Stimulated activated CD4-positive, alpha-beta T cell treated with anti-CD3 and anti-CD28 coated beads, Interleukin-1b, Interleukin-23, amount 100 ng/mL, for 48 hours (primary cell): ENCODE measurements at places on chromosomes 6 and 20.

GRCh38 chr20:32577023-32577422 lies 8.1 kb downstream of the NOL4L start:
- no peak for DNase-seq

DNA sequence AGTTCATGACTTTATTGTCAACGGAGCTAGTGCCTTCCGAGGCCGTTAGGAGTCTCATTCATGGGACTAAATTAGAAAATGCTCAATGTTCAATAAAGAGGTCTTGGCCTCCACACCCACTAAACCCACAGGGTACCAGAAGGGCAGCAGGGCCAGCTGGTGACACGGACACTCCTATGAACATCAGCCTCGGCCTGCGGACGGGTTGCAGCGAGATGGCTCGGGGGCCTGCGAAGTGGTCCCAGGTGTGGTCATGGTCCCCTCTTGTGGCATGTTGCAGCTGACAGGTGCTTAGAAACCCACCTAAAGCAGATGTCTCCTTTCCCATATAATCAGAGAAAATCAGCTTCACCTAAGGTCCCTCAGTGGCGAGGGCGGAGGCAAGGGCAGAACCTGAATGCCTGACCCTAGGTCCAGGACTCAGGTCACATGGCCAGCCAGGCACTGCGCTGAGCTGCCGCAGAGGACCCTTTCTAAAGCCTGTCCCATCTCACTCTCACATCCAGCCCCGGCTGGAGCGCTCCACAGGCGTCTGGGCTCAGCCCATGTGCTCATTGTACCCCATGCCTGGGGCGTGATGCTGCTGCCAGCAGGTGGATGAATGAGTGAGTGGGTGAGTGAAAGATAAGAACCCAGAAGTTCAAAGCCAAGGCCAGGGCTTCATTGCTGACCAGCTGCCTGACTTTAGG lies 35.8 kb downstream of the NFATC2 start:
- no peak for DNase-seq

DNA sequence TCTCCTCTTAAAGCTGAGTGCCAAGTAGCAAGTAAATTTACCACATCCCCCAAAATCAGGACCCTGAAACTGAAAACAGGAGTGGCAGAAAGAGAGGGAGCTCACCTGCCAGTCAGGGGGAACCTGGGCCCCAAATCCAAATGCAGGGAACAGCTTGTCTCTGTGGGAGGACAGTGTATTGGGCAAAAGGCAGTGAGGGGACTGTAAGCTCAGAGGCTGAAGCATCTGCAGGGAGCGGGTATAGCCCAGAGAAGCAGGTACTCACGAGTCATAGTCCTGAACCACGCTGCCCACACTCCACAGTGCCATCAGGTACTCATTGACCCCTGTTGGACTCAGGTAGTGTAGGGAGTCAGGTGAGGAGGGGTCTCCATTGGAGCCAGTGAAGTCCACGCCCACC lies 15.0 kb downstream of the SPAG4 start:
- DNase-seq: no peak

GRCh38 chr6:5025911-5026819 lies 22.3 kb upstream of the RPP40 start:
- no peak for DNase-seq

- DNase-seq: no peak
Measured at GRCh38 chr20:63216849-63217471, 1.0 kb upstream of the YTHDF1 start.

GRCh38 chr20:40811660-40812414 lies 122.8 kb upstream of the MAFB start:
- DNase-seq: no peak

- DNase-seq: no peak
Measured at GRCh38 chr6:30612687-30613248, 4.3 kb downstream of the PPP1R10 start.

DNA sequence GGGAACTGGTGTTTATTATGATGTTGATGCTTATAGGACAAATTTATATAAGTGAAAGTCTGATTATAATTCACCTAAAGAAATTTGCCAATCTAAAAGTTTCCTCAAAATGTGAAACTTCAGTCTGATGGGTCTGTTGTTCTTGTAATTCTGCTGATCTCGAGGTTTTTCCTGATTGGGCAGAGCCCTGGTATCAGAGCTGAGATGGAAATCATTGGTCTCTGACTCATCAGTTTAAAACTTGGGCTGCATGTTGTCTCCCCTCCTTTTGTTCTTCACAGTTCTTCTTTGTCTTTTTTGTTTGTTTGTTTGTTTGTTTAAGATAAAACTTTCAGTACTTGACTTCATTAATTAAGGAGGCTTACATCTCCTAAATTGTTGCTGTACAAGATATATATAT lies 5.9 kb downstream of the SMAP1 start:
- DNase-seq: no peak

- no peak for DNase-seq
Measured at GRCh38 chr6:4732691-4733315, 43.4 kb upstream of the CDYL start.

- no peak for DNase-seq
Measured at GRCh38 chr20:17786221-17786718, 86.5 kb downstream of the BANF2 start.

- DNase-seq: peak; percentile 17
Measured at GRCh38 chr6:89828988-89829471, 650 bp upstream of the CASP8AP2 start.

- DNase-seq: no peak
Measured at GRCh38 chr6:131575834-131576478, 2.9 kb downstream of the ARG1 start.

GRCh38 chr6:17278289-17279063 lies 2.7 kb upstream of the RBM24 start:
- DNase-seq: no peak

DNA sequence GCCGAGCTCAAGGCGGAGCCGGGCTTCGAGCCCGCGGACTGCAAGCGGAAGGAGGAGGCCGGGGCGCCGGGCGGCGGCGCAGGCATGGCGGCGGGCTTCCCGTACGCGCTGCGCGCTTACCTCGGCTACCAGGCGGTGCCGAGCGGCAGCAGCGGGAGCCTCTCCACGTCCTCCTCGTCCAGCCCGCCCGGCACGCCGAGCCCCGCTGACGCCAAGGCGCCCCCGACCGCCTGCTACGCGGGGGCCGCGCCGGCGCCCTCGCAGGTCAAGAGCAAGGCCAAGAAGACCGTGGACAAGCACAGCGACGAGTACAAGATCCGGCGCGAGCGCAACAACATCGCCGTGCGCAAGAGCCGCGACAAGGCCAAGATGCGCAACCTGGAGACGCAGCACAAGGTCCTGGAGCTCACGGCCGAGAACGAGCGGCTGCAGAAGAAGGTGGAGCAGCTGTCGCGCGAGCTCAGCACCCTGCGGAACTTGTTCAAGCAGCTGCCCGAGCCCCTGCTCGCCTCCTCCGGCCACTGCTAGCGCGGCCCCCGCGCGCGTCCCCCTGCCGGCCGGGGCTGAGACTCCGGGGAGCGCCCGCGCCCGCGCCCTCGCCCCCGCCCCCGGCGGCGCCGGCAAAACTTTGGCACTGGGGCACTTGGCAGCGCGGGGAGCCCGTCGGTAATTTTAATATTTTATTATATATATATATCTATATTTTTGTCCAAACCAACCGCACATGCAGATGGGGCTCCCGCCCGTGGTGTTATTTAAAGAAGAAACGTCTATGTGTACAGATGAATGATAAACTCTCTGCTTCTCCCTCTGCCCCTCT lies 1.1 kb downstream of the CEBPB start:
- peak; percentile 52 for DNase-seq

- DNase-seq: no peak
Measured at GRCh38 chr20:40787941-40788340, 98.9 kb upstream of the MAFB start.

DNA sequence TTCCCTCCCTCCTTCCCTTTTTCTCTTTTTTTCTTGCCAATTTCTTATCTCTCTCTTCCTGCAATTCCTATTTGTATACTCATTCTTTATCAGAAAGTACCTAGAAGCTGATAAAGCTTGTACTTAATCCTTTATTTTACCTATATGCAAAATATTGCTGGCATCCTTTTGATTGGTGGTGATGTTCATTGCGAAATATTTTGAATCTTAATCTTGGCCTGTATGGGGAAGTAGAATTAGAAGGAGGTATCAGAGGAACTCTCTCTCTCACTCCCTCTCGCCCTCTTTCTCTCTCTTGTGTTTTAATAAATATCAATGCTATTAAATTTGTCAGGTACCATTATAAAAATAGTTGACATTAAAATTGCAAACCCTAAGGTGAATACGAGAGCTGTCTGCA lies 52.8 kb downstream of the UST start:
- DNase-seq: no peak

DNA sequence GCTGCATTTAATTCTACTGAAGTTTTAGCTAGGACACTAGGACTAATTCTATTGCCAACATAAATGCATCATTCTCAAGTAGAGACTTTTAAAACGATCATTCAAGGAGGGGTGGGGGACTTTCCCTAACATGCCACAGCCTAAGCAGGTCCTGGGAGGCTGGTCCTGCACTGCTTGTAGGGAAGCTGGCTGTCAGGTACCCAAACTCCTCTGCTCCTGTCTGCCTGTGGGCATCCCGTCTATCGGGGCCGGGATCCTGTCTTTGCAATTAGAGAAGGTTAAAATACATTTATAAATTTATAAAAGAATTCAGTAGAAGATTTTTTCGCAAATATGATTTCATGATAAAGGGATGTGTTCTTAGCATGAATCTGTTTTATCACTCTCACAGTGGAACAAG lies 51.6 kb upstream of the MPC1 start:
- DNase-seq: no peak

DNA sequence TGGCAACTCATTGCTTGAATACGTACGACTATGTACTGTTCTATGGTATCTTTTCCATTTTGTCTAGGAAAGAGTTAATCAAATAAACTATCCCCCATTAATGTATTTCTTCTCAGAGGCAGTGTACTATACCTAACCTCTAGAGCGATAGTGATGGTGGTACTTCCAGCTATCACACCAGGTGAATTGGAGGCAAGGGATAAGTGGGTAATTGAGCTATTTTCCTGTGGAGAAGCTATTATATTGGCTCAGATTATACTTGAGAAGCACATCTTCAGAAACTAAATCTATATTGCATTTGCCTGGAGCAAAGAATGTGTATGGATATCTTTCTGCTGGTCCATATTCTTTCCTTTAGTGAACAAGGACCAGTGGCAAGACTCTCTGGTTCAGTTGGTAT lies 430.7 kb upstream of the KHDRBS2 start:
- DNase-seq: no peak

DNA sequence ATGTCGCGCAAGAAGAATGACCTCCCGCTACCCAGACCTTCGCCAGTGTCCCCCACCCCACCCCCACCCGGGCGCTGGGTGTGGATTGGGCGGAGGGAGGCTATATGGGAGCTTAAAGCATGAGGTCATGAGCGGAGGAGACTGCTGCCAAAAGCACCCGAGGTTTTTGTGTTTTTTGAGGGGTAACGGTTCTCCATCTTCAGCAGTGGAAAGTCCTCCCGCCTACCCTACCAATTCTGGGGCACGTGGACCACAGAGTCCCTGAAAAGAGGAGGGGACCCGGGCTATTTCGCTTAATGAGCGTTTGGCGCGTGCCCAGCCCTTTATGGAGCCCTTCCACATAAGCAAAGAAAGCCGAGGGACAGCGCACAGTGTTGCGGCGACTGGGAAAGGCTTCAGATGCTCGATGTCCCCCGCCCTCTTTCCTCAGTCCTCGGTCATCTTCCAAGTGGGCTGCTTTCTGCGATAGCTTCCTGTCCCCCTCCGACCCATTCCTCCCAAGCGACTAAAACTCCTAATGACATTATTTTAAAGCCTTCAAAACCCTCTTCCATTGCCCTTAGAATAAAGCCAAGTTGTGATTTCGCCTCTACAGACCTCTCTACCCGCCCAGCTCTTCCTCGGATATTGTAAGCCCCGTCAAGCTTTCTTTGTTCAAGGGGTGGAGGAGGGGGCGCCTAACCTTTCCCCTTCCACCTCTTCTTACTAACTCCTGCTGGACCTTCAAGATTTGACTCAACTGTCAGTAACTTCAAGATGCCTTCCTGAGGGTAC lies 2.1 kb upstream of the TRERF1 start:
- no peak for DNase-seq

DNA sequence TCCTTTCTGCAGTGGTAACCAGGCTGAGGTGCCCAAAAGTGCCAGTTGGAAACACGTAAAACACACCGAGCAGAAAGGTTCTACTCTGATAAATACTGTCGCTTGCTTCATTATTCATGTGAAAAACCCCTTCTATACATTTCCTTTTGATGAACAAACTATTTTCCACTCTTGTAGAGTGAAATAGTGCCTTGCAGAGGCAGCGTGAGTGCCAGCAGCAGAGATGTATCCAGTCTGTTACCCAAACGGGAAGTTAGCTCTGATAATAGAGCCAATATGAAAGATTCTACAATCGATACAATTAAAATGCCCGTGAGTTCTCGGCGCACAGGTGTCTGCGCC lies 1.5 kb downstream of the ZBTB46 start:
- DNase-seq: no peak

DNA sequence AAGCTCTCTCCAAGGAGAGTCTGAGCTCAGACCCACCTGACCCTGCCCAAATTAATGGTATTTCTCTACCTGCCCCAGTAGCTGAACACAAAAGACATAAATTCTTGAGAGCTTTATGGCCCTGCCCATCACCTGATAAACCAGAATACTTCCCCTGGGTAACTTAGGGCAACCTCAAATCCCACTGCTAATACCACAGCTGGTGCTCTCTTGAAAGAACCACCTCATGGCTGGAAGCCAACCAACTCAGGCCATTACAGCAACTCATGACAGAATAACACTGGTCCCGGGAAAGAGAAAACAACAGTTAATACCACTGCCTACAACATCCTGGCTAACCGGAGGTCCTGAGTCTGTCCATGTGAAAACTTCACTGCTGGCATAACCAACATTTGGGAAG lies 328.6 kb downstream of the NKAIN2 start:
- no peak for DNase-seq

- DNase-seq: no peak
Measured at GRCh38 chr20:47687095-47687987, 97.9 kb downstream of the SULF2 start.

DNA sequence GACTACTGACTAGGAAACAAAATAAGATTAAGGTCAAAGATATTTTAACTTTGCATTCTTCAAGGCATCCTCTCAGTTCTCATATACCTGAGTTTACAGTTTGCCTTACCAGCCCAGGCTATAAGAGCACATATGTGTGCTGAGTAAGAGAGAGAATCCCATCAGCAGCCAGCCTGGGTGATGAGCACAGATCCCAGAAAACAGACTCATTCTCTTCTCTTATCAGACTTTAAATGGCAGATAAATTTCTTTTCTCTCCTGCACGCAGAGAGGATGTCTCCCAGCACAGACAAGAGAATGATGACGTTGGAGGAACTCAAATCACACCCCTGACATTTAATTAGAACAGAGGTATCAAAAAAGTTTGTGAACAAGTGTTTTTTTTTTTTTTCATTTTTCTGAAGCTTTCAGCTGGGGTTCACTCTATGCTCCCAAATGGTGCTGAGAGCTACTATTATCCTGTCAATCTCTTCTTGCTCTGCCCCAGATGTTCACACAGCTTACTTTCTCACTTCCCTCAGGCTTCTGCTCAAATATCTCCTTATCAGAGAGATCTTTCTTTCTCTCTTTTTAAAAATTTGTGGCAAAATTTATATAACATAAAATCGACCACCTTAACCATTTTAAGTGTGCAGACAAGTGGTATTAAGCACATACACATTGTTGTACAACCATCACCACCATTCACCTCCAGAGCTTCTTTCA lies 22.4 kb upstream of the HACE1 start:
- no peak for DNase-seq
